ENCODE measurements at places on chromosomes 16 and 17.

- DNase-seq = no peak
Measured at GRCh38 chr17:18002171-18002570, 29.5 kb downstream of the DRC3 start.

DNA sequence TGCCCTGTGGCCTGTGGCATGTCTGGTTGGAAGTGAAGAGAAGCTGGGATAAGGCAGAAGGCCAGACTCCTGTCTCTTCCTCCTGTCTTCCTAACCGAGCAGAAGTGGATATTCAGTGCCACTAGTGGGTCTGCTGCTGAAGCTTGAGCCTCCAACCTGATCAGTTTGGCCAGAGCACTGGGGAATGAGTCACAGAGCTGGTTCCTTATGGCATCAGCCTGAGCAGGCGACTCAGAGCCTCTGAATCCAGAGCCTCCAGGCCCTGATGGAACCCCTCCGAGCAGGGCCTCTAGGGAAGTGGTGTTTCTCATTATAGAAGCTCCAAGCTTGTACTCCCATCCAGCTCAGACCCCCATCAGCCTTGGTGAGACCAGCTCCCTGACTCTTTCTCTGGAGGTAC is 2.0 kb downstream of the WSCD1 start:
- DNase-seq = no peak

GRCh38 chr17:35117984-35118383 is 1.7 kb downstream of the RAD51D start:
- no peak for DNase-seq

DNA sequence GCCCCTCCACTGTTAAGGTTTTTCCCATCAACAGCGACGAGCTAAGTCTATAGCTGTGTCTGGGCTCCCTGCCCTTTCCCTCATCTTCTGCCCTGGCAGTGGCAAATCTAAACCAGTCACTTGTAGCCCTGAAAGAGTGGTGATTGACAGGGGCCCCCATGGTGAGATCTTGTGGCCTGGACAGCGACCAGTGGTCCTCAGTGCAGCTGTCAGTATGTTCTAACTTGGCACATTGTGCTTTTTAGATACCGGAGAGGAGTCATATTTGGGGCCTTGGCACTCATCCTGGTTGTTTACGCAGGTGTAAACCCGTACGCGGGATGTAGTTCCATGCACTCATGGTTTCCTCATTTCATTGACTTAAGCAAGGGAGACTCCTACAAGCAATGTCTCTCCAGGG is 57.5 kb upstream of the ARHGAP44 start:
- no peak for DNase-seq

DNA sequence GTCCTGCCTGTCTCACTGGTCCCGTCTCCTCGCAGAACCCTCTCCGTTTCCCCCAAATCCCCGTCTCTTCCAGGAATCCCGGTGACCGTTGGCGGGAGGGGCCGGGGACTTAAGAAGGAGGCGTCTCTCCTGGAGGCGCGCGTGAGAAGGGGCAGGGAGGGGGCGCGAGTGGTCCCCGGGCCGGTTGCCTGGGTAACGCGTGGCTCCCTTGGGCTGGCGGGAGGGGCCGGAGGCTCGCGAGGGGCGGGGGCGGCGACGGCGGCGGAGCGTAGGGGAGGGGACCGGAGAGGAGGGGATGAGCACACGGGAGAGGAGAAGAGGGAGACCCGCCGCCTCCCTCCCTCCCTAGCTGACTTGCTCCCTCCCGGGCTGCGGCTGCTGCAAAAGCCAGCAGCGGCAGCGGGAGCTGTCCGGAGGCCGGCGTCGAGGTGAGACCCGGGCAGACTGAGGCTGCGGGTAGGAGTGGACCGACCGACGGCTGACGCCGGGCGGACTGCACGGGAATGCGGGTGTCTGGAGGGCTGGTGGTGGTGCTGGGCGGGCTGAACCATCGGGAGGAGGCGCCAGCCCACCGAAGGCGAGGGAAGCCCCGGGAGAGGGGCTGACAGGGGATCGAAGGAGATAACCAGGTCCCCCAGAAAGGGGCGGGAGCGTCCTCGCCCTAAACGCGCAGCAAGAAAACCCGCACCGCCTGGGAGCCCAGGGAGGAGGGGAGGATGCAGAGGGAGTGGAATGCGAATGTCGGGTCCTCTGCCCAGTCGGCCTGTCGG is at the start of gene PRRT2:
Gene PRRT2 (plus strand): TSS at position 298 of the 770 bp plus-strand sequence. CDS start 862 bp downstream, outside the sequence.
- no peak for DNase-seq

- DNase-seq = no peak
Measured at GRCh38 chr16:28574925-28575324, 21.2 kb downstream of the SGF29 start.

- DNase-seq = no peak
Measured at GRCh38 chr16:67429053-67429798, 1.7 kb upstream of the HSD11B2 start.

GRCh38 chr17:77242118-77242851 is 101.5 kb downstream of the SEC14L1 start:
- DNase-seq = no peak

- DNase-seq = no peak
Measured at GRCh38 chr16:67372664-67373063, 20.6 kb downstream of the TPPP3 start.

DNA sequence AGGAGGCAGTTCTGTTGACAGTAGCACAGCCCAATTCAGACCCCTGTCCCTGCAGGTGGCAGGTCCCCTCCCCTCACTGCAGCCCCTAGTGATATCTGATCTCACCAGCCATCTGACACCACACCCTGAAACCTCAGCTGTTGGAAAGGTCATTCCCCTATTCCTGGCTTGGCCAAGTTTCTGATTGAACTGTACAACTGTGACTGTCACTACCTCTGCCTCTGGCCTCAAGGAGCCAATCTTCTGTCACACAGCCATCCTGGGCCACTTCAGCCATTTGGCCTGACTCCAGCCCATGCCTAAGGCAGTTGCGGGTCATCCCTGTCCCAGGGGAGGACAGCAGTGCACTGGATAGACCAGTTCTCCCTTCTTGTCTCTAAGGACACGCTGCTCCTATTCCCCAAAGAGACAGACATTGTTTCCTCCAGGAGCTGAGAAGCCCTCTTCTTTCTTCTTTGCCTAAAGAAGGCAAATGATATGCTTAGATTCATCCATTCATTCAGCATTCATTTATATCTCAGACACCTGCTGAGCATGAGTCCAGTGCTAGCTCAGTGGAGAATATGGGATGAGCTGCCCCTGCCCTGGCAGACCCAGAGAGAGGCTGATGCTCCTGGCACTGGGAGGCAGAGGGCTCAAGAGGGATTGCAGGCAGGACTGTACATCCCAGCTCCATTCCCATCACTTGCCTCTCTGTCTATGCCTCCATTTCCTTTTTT is 4.6 kb upstream of the ALDOA start:
- no peak for DNase-seq

DNA sequence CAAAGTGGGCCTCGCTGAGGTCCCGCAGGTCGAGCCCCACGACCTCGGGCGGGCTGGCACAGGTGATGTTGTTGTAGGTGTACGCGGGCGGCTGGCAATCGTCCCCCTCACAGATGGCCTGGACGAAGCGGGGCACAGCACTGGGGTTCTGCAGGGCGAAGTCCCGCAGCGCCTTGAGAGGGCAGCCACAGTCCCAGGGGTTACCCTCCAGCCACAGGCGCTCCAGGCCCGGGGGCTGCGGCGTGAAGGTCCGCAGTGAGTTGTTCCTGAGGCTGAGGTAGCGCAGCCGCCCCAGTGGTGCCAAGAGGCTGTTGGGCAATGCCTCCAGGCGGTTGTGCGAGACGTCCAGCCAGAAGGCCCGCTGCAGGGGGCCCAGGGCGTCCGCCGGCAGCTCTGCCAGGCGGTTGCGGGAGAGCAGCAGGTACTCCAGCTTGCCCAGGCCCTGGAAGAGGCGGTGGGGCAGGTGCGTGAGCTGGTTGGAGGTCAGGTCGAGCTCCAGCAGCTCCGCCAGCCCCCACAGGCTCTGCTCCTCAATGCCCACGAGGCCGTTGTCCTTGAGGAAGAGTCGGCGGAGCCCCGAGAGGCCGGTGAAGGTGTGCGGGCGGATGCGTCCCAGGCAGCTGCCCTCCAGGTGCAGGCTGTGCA is 2.8 kb downstream of the IGFALS start:
- DNase-seq = no peak

DNA sequence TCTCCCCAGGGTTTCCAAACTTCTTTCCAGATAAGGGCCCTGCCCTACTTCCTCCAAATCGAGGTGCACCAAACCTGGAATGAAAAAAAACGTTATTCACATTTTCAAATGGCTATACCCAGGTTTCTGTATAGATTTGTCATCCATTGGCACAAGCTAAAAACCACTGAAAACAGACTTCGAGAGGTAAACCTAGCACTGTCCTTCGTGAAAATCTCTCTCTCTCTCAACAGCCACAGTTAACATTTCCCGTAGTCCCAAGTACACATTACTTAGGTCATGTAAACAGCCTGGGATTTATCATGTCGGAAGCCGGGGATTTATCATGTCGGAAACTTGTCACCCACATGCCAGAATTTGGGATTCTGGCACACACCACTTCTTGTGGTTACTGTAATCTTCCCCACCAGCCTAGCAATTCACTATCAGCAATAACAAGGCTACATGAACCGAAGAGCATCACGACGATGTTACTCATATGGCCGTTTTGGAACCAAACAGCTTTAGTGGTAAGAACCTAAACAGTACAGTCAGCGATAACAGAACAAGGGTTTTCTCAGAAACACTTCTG is 1.2 kb downstream of the DDX5 start:
- no peak for DNase-seq

DNA sequence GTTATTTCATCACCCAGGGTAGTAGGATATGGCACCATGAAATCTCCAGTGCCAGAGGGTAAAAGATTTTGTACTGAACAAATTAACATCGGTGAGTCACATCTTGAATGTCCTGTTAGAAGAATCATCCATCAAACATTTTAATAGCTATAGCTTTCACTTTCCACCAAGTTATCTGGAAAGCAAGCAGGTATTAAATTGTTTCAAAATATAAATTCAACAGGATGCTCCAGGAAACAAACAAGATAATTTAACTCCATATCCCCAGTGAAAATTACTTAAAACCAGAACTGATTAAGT is 2.4 kb downstream of the VEZF1 start:
- DNase-seq = no peak

DNA sequence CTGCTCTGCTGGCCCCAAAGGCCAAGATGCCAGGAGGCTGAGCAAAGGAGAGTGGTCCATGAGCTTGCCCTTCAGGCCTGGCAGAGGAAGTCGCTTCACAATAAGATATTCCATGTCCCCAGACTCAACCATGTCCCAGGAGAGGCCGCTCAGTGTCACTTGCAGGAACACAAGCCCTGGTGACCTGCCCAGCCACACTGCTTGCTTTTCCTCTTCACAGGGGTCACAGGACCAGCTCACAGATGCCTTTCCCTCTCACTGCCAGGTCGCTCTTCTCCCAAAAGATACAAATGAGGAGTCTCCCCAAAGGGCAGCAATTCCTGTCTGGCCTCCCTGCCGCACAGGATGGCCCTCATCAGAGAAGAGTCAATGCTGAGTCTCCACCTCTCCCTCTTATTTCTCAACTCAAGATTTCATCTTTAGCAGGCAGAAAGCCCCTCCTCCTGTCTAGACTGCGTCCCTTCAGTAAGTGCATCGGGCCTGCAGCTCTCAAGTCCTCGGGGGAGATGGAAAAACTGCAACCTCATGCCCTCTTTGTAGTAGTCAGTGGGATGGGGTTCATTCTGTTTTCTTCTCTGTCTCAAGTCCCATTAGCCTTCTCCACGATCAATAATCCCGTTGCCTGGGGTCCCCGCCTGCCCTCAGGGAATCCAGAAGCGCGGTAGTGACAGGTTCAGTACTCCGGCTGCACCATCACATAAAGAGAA is 5.0 kb downstream of the JUP start:
- DNase-seq = no peak

DNA sequence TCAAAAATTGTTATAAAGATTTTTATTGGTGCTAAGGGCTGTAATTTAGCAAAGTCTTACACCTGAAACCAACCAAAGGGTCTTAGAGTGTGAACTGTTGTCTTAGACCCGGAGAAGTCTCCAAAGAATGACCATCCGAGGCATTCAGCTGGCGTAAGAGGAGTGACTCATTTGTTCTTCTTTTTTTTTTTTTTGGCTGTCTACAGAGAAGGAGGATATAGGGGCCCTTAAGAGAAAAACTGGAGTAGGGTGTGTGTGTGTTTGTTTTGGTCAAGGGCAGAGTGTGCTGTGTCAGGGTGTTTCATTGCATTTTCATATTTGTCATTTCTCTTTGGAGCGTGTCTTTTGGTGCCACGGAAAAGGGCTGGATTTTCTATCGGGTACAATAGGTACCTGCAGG is 508.0 kb downstream of the WWOX start:
- no peak for DNase-seq

DNA sequence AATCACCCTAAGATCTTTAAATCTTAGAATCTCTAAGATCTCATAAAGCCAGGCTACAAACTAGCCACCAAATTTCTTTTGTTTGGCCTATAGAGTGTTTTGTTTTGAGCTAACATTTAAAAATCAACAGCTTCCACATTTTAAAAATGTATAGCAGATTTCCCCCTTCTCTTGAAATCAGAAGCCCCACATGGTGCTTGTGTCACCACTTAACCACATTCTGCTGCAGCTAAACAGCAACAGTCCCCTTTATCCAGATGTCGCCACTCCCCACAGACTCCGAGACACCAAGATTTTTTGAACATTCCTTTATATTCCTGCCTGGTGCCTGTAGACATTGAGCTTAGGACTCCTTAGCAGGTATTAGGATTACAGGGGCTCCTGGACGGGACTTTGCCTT is 16.0 kb downstream of the GUCY2D start:
- no peak for DNase-seq

- DNase-seq = no peak
Measured at GRCh38 chr16:73546341-73546845, 498.5 kb upstream of the ZFHX3 start.

DNA sequence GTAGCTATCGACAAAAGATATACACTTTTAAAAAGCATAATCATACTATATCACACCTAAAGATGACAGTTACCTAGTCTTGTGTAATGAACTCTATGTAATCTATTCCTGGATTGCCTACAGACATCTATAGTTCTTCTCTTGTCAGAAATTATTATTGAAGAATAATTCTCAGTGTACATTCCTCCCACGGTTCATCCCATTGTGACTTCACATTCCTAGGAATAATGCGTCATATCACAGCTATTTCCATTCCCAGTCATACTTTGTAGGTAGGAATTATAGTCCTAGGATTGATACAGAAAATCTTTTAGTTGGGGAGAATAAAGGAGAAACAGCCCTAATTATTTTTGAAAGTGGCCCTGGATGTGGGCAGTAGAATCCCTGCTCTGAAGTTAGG is 44.0 kb upstream of the ABCC11 start:
- no peak for DNase-seq

DNA sequence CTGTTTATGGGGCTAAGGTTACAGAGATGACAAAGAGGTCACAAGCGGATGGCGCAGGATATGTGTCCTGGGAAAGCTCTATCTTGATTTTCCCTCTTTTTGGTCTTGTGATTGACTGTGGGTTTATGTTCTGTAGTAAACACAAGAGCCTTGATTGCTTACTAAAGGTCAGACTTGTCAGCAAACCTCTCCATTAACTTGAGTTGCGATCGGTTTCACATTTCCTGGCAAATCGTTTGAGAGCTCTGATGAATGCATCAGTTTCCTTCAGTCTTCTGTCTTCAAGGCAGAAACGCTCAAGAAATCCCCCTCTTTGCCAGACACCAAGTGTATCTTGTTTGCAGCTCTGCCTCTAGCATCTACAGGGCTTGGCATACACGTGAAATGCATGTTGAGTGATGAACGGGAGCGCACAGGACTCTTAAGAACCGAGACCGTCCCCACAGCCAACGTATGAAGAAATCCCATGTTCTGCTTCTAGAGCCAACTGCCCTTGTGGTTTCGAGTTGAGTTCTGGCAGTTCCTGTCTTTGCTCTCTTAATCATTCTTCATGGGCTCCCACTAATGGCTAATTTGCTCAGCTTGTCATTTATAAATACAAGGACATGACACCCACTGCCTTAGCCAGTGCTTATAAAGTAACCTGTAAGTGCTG is 143.3 kb downstream of the PITPNC1 start:
- no peak for DNase-seq
